ENCODE measurements at places on chromosomes 11 and 22.

DNA sequence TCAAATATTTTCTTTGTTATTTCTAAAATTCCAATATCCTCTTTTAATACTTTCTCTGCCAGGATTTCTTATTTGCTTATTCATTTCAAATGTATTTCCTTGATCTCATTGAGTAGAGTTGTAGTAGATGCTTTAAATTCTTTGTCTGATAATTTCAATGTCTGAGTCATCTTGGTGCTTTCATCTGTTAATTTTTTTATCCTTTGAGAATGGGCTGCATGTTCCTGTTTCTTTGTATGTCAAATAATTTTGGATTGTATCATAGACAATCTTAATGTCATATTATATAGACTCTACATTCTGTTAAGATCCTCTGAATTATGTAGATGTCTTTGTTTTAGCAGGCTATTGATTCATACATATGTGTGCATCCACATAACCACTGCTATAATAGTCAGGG, 57.5 kb downstream of the MYEOV start:
- no peak for DNase-seq

DNA sequence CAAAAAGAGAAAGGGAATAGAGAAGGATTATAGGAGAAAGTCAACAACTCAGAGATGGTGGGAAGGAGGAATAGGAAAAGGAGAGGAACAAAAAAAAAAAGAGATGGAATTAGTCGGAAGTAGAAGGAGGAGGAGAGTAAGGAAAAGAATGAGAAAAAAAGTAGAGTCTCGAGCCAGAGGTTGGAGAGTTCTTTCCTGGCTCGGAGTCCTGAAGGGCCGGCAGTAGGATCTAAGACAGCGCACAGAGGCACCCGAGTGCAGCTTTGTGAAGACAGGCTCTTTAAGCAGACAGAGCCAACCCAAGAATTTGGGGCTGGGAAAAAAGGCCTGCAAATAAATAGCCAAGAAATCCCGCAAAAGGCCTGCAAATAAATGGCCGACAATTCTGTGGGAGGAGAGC, 170.4 kb upstream of the CCDC90B start:
- DNase-seq, result no peak

GRCh38 chr22:49973018-49973961, 12.7 kb downstream of the PIM3 start:
- no peak for DNase-seq

GRCh38 chr11:705646-706438, at the start of gene EPS8L2:
Gene EPS8L2, plus strand, starts transcription at chr11:706231. Its CDS starts 3,177 bp downstream, at chr11:709408.
- no peak for DNase-seq

DNA sequence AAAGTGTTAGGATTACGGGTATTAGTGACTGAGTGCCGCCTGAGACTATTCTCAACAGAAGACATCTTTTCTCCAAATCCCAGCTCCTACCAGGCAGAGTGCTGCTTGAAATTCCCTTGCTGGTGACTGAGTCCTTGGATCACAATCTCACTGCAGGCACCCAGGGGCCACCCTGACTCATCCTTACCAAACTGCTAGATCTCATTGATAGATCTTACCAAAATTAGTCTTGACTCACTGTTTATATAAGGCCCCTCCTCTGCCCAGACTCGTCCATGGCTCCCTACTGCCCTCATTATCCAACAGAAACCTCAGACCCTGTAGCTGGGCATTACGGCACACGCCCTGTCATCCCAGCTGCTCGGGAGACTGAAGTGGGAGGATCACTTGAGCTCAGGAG, 14.7 kb downstream of the TBC1D10A start:
- no peak for DNase-seq

- DNase-seq, result peak; percentile 28
Measured at GRCh38 chr22:36194971-36195370, 6.6 kb downstream of the APOL4 start.

GRCh38 chr11:84437071-84437980, 1151.2 kb upstream of the CCDC90B start:
- DNase-seq, result no peak

GRCh38 chr22:19098157-19098556, 24.1 kb downstream of the DGCR2 start:
- DNase-seq, result no peak

GRCh38 chr11:85902353-85902752, 47.2 kb downstream of the CCDC83 start:
- DNase-seq, result no peak

- peak; percentile 65 for DNase-seq
Measured at GRCh38 chr11:12331239-12331874, 46.0 kb upstream of the PARVA start.

DNA sequence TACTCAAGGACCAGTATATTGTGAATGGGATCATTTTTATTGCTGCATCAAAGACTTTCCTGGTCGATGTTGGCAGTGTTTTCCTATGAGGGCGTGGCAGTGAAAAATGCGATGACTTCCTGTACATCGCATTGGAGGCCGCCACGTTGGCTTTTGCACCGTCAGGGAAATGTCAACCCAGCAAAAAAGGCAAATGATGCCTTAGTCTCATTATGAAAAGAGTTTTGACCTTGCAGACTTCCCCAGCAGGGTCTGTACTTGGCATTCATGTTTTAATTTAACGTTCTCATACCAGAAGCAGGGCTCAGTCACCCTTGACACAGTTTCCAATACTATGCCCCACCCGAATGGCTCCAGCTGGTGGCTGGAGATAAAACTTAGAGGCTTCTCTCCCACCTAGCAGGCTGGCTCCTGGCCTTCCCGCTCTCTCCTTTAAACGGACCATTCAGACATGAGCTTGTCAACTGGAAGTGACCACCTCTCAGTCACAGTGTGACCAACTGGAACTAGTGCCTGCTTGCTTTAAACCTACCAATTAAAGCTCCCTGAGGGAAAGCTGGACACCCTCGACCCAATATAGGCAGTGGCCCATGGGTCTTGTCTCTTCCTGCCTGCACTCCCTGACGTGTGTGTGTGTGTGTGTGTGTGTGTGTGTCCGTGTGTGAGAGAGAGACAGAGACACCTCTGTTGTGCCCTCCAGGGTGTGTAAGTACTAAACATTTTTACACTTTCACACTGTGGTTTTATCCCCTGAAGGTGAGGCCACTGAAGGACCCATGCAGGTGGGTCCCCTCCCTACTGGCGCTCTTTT, 8.7 kb upstream of the GDPD5 start:
- DNase-seq, result no peak

DNA sequence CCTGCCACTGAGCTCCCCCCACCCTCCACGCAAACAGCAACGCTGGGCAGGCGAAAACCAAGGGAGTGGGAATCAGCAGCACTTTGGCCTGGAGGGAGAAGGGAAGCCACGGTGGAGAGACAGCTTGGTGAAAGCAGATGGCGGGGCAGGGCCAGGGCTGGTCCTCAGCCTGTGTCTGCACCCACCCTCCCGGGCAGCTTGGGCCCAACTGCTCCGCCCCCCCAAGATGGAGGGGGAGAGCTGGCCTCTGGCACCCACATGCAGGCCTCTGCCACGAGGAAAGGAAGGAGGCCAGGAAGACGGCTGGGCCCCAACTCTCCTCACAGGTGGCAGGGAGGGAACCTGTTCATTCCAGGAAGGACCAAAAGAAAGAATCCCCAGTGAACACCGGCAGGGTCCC, 17.8 kb downstream of the MAFF start:
- DNase-seq, result no peak

DNA sequence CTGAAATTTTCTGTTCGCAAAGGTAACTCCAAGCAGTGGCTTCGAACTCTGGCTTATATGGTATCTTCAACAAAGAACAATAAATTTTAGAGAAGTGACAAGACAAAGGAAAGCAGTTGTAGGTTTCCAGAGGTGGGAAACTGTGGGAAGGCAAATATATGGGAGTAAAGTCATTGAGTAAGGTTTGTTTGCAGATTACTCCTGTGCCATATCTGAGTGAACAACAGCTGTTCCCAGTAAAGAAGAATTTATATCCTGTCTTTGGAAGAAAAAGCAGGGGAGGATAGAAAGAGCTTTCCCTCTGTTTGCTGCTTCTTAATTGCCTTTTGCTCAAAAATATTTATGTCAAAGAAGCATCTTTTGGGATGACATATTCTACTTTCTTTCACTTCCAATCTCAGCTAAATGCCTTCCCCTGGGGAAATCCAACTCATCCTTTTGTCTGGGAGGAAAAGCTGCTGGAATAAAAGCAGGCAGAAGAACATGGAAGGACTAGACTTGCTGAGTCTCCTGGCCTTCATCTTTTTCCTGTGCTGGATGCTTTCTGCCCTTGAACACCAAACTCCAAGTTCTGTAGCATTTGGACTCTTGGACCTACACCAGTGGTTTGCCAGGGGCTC, 10.4 kb upstream of the RCN1 start:
- DNase-seq, result no peak

- peak; percentile 35 for DNase-seq
Measured at GRCh38 chr11:20110908-20111669, 49.2 kb downstream of the DBX1 start.

DNA sequence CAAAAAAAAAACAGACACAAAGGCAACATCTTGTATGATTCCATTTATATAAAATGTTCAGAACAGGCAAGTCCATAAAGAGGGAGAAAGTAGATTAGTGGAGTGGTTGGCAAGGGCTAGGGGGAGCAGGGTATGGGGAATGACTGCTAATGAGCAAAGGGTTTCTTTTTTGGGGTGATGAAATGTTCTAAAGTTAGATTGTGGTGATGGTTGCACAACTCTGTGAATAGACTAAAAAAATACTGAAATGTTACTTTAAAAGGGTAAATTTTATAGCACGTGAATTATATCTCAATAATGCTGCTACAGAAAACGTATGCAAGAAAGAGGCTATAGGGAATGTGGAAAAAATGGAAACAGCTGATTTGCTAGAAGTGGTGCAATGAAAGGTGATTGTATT, 155.1 kb downstream of the TENM4 start:
- DNase-seq, result no peak

DNA sequence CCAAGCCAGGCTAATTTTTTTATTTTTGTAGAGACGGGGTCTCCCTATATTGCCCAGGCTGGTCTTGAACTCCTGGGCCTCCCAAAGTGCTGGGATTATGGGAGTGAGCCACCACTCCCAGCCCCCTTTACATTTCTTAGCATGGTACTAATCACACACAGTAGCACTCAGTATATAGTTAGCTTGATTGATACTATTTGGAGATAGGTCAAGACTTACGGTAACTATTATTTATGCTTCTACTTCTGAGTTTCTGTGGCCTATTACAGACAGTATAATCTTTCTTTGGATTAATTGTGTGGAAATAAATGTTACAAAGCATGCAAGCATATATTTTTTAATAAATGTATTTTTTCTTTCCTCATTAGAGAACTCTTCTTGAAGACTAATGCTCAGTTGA, 192.2 kb downstream of the UVRAG start:
- no peak for DNase-seq

GRCh38 chr11:119615003-119615881, 113.8 kb downstream of the NECTIN1 start:
- DNase-seq, result no peak

GRCh38 chr22:48055185-48055584, 1292.7 kb downstream of the TBC1D22A start:
- DNase-seq, result no peak

DNA sequence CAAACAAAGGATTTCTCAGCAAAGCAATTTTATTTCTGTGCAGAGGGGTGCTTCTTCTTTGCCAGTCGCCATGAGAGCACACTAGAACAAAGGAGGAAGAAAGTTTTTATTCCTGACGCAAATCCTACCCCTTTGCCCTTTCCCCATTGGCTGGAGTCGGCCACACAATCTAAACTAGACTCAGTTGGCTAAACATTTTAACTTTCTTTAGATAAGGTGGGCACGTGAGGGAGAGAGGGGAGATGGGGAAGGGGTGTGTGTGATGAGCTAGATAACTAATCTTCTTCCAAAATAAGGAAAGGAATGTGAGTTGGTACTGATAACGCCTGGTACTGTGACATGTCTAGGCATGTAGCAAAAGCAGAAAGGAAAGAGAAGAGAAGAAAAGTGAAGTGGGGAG, 626 bp downstream of the TRIM22 start:
- DNase-seq, result no peak

DNA sequence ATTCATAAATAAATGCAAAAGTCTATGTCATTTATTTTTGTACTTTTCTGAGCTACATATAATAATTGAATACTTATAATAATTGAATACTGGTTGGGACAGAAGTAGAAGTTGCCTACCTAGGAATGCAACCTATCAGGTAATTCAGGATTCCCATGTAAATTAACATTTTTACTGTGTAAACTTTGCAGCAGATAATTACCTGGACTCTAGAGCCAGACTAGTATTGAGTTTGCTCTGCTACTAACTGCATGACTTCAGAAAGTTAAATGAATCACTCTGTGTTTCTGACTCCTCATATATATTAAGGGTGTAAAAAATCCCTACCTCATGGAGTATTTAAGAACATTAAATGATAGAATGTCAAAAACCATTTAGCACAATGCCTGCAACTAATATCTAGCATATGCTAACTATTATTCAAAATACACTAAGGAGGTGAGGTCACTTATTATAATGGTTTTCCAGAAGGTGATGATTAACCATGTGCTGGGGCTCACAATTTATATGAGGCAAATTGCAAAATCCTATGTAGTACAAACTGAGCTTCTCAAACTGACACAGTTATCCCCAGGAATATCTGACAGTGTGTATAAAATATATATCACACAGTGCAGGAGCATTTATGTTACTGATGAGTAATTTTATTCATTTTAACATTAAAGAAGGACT, 138.1 kb upstream of the ANO3 start:
- no peak for DNase-seq

DNA sequence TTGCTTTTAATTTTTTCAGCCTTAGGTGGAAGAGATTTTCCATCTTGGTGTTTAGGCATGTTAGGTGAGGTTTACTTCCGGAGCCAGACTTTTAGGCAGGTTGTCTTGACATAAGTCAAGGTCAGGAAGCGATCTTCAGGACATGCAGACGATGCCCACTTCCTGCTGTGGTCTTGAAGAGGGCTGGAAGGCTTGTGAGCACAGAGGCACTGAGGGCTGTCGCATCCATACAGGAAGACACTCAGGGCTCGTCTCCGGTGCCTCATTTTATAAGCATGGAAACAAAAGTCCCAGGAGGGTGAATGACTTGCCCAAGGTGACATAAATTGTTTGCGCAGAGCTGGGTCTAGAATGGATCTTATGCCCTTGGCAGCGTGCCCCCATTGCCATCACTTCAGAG, 30.8 kb downstream of the MARK2 start:
- peak; percentile 43 for DNase-seq

GRCh38 chr11:110000031-110000502, 93.1 kb upstream of the ZC3H12C start:
- no peak for DNase-seq

GRCh38 chr11:120520091-120520822, 8.7 kb downstream of the GRIK4 start:
- DNase-seq, result no peak

DNA sequence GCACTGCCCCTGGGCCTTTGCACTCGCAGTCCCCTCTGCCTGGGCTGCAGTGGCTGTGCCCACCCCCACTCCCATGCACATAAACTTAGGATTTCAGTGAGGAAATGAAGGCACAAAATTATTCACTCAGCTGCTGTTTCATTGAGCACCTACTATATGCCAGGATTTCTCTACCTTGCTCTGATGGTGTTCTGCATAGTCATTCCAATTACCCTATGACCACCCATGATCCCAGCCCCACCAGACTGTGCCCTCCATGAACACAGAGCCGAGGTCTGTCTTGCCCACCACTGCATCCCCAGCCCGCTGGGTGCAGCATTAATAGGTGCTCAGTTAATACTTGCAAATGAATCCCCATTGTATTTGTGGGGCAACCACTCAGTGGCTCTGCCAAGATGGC, 10.9 kb downstream of the CYTH4 start:
- no peak for DNase-seq

Data from activated gamma-delta T cell treated with Interleukin-2 at 50 U/mL for 16 hours (primary cell).